Iris pigment epithelial cell (primary cell): ENCODE measurements at places on chromosomes 2 and 18.
A peak's percentile ranks its signal among the peaks of the same experiment; 100 is the strongest.

GRCh38 chr2:69491864-69492263 is 54.6 kb upstream of the NFU1 start:
- no peak for DNase-seq

DNA sequence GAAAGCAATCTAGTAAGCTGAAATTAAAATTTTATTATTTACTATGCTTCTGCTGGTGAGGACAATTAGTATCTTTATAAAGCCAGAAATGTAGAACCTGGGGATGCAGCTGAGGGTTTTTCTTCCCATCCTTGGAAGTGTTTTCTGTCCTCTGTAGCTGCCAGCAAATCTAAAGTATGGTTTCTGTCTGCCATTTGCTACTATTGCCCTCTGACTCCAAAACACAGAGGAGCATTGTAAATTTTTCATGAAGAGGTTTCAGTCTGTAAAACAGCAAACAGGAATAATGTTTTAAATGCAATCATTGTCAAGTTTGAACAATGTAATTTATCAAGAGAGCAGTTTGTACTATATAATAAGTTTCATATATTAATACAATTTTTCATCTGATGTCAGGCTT is 258.8 kb downstream of the ZNF407 start:
- DNase-seq, result no peak

DNA sequence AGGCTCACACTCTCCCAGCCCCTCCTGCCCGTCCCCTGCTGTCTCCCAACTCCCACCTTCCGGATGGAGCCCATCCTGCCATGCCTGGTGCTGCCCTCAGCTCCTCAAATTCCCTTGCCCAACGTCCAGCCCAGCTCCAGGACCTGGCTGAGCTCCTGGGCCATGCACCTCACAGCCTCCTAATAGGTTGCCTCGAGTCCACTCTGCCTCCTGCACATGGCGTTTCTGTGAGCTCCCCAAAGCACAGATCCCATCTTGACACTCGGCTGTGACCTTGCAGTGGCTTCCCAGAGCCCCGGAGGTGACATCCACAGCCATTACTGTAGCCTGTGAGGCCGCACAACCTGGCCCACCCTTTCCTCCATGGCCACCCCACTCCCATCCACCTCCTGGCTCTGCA is 191.9 kb upstream of the SALL3 start:
- no peak for DNase-seq

DNA sequence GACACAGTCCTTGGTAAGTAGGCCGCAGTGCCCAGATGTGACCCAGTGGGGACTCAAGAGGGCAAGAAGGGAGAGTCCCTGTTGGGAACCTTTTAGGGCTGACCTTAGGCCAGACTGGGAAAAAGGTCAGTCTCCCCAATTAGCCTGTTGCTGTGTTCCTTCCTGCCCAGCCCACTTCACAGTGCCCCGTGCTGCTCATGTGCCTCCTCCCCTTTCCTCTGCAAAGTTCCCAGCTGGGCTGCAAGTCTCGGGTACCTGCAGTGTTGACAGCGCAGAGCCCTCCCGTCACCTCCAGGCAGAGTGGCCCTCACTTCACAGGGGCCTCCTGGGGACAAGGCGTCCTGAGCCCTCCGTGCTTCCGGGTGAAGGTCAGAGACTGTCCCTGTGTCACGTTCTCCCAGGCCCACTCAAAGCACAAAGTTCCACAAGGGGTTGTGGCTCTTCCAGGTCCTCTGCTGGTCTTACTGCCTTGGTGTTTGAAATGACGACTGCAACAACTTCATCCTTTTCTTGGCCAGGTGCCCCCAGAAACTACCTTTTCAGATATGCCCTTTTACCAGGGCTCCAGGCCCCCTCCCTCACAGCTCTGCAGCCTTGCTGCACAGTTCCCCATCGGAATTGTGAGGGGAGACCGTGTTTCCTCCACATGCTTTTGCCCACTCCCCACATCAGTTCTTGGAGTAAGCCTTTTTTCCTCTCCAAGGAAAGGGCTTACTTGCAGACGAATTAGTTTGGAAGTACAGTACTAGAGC is 225.8 kb downstream of the ALPK2 start:
- no peak for DNase-seq

DNA sequence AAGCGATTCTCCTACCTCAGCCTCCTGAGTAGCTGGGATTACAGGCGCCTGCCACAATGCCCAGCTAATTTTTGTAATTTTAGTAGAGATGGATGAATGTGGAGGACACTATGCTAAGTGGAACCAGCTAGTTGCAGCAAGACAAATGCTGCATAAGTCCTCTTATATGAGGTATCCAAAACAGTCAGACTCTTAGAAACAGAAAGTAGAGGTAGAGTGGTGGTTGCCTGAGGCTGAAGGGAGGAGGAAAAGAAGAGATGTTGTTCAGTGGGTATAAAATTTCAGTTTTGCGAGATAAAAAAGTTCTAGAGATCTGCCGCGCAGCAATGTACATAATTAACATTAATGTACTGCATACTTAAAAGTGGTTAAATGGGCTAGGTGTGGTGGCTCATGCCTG is 145.3 kb upstream of the SPRED2 start:
- DNase-seq, result no peak

DNA sequence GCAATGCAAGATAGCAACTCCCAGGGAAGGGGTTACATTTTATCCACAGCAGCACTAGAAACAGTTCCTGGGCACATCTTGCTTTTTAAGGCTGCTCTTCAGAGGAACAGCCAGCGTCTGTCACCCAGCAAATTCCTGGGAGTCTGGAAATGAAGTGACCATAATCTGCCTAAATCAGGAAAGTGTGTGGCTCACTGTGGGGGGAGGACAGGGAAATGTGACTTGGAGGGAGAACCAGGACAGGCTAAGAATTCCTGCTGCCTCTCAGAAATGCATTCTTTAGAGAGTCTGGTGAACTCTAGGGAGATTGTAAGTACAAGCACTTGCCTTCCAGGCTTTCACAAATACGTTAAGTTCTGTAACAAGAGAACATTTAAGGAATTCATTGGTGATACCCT is 364.3 kb upstream of the SPHKAP start:
- DNase-seq, result peak; percentile 15

DNA sequence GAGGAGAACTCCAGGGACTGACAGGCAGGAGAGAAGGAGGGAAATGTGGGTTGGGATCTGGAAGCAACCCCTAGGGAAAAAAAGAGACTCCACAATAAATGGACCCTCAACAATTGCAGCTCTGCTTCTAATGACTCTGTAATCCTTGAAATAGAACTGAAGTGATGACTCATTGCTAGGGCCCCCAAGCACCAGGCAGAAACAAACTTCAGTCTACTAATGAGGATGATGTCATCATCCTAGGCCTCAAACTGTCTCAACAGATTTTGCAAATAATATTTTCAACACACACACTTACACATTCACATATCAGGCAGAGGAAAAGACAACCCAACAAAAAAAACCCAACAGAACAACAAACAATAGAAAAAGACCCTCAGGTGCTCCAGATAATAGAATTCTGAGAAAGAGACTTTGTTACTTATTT is 143.3 kb downstream of the HDAC4 start:
- peak; percentile 94 for DNase-seq

GRCh38 chr18:5197032-5197434 is at the start of gene AKAIN1:
TSS of gene AKAIN1 (minus strand) at chr18:5197257. CDS start at chr18:5197053, 204 bp downstream.
- peak; percentile 40 for DNase-seq

GRCh38 chr2:118223511-118223991 is 135.3 kb downstream of the INSIG2 start:
- no peak for DNase-seq

GRCh38 chr18:50709193-50709592 is 110.6 kb downstream of the MRO start:
- DNase-seq, result no peak

DNA sequence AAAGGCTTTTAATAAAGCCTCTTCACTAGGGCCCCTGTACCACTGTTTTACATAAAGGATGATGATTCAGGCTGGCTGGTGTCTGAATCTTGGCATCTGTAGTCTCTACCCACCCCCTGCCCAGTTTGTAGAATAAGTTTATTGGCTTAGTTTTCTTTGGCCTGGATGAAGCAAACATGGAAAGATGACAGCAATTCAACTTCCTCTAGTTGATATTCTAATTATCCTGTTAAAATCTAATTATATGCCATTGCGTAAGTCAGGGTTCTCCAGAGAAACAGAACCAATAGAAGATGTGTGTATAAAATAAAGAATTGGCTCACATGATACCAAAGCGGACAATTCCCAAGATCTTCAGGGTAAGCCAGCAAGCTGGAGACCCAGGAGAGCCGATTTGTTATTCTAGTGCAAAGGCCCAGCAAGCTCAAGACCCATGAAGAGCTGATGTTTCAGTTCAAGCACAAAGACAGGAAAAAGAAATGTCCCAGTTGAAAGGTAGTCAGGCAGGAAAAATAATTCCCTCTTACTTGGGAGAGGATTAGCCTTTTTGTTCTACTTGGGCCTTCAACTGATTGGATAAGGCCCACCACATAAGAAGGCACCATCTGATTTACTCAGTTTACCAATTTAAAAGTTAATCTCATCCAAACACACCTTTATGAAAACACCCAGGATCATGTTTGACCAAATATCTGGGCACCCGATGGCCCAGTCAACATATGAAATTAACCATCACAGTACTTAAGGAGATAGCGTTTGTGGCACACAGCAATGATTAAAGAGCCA is 82.6 kb upstream of the LYPD1 start:
- DNase-seq, result no peak

- DNase-seq, result no peak
Measured at GRCh38 chr2:164714471-164714870, 93.2 kb upstream of the GRB14 start.

DNA sequence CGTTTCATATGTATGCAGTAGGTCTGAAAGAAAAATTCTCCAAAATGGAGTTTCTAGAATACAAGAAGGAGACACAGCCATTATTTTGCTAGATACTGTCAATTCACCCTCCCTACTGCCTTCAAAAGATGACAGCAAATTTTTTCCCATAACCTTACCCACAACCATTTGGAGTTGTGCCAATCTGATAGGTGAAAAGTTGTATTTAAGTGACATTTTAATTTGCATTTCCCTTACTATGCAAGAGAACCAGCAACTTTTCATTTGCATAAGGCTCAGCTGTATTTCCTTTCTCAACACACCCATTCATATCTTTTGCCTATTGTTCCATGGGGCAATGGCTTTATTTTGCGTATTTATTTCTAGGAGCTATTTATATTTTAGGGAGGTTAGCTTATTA is 31.4 kb upstream of the IL18RAP start:
- no peak for DNase-seq

- peak; percentile 85 for DNase-seq
Measured at GRCh38 chr18:48563027-48563426, 24.2 kb downstream of the CTIF start.

DNA sequence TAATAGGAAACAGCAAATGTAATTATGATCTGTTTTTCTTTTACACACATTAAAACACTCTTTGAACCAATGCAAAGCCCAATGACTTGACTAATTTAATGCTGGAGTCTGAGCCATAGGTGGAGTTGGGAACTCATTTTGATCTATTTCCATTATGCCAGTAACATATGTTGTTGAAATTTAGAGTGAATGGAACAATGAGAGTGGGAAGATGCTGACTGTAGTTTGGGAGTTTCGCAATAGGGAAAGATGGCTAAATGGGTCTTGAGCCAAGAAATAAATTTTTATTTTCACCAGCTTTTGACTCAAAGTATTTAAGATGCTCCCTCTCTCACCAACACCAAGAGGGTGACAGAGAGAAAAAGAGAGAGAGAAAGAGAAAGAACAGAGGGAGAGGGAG is 246.7 kb downstream of the DLGAP1 start:
- DNase-seq, result no peak

DNA sequence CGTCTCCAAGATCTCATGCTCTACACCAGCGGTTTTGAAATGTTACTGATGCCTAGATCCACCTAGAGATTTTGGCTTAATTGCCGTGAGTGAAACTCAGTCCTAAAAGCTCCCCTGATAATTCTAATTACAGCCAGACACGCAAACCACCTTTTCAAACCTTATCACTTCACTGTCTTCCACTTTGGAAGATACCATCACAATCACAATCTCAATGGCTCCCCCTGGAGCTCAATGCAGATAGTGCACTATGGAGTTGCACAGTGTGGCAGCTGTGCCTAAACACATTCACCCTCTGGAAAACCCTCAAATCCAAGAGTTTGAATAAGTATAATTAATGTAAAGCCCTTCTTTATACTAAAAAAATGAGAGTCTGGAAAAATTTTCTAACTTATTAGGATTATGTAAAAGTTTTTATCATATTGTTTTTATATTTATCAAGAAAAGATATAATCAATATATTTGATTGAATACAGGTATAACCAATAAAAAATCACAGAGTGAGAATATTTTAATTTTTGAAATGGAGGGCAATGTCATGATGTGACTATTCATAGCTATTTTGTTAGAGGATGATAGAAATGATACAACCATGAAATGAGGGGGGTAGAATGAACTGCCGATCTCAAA is 102.9 kb upstream of the SLC8A1 start:
- peak; percentile 36 for DNase-seq

- DNase-seq, result no peak
Measured at GRCh38 chr18:62372156-62372555, 47.0 kb downstream of the TNFRSF11A start.

GRCh38 chr2:181742922-181743722 is 62.8 kb upstream of the NEUROD1 start:
- peak; percentile 67 for DNase-seq

DNA sequence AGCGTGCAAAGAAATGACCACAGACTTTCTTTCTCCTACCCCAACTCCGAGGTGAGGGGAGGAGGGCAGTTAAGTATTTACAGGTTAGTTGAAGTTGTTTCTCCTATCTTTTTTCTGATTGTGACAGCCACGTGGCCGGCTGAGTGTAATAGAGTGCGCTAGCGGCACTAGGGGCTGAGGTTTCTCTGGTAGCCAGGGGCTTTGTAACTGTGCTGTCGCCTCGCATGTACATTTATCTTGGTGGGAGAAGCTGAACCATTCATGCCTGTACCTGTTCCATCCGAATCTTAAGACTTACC is 214.1 kb upstream of the STON1 start:
- DNase-seq, result no peak

GRCh38 chr18:24685254-24685959 is 225.0 kb downstream of the HRH4 start:
- no peak for DNase-seq

- peak; percentile 21 for DNase-seq
Measured at GRCh38 chr2:67283641-67284040, 113.5 kb upstream of the ETAA1 start.

GRCh38 chr2:240655931-240656886 is 26.5 kb downstream of the AQP12B start:
- DNase-seq, result peak; percentile 65

GRCh38 chr18:2417861-2418610 is 153.3 kb downstream of the METTL4 start:
- peak; percentile 38 for DNase-seq
